NCI-H1105 treated with DMSO at 0.1 percent for 48 hours (cell line): ENCODE measurements at places on chromosomes 3 and 15.

DNA sequence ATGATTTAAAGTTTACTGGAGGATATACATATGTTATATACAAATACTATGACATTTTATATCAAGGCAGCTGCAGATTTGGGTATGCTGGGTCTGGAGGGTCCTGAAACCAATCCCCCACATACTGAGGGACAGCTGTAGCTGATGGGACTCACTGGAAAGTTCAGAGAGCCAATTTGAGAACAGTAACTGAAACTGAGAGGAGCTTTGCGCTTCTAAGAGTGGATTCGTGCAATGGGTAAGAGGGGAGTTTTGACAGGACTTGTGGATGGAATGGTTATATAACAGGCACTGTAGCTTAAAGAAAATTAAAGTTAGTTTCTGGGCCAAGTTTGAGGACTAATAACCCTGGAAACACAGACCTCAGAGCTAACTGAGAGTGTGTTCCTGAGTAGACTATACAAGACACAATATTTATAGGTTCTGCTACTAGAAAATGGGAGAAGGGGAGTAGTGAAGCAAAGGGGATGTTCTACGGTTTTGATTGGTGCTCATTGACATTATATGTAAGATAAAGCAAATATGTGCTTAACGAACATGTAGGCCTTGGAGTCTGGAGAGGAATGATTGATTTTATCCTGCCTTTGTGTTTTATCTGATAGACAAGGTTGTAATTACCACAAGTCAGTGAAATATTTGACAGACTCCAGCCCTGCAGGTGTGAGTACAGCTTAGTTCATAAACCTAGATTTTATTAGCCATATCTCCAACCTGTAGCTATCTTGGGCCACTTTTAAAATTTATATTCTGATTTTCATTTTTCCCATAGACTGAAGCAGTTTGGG, 4.8 kb upstream of the ZMAT3 start:
- DNase-seq = no peak

DNA sequence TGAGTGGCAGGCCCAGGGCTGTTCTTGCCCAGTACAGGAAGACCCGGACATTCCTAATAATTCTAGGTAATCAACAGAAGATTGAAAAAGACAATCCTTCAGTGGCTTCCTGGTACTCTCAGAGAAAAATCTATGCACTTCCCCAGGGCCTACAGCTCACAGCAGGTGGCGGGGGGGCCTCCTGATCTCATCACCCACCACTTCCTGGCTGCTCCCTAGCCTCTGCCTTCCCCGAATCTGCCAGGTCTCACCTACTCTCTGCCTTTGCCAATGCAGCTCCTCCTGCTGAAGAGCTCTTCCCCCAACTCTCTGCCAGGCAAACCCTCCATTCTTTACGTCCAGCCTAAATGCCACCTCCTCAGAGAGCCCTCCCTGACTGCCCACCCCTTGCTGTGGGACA, 37.5 kb downstream of the EHD4 start:
- no peak for DNase-seq

GRCh38 chr3:54681706-54682105, 246.2 kb downstream of the LRTM1 start:
- DNase-seq = no peak

DNA sequence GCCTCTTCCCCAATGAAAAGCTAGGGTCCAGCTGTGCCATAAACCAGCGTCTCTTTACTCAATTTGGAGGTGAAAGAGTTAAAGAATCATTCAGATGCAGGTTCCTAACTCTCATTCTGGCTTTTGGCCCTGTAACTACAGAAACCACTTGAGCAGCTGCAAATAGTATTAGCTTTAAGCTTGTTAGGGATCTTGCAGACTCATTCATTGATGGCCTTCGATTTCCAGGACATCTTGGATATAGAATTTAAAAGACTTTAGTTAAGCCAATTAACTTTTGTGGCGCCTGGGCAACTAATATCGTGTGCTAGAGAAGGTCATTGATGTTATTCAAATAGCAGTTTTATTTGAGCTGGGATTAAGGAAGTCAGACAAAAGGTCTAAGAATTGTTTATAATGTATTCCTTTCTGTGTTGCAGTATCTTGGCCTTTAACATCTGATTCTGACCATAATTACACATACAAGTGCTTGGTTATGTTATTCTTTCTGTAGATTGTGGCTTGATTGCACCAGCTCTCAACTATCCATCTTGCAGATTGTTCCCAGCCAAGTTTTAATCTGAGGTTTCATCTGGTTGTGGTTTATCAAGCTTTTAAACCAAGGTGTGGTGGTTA, 185.3 kb downstream of the CACNA2D3 start:
- DNase-seq = peak; percentile 1

DNA sequence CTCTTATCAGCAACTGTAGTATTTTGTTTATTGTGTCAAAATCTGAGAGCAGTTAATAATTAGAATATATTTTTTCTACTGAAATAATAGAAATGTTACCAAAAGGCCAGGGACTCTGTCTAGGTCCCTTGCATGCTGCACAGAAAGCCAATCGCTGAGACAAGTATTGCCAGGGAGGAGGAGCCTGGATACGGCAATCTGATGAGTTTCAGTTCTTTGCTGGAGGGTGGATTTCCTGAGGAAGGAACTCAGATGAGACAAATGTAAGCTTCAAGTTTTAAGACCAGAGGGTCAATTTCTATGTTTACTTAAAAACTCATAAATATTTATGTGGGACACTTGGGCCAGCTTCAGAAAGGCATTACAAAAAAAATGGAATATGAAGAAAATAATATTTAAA, 252.2 kb downstream of the GABRG3 start:
- no peak for DNase-seq

DNA sequence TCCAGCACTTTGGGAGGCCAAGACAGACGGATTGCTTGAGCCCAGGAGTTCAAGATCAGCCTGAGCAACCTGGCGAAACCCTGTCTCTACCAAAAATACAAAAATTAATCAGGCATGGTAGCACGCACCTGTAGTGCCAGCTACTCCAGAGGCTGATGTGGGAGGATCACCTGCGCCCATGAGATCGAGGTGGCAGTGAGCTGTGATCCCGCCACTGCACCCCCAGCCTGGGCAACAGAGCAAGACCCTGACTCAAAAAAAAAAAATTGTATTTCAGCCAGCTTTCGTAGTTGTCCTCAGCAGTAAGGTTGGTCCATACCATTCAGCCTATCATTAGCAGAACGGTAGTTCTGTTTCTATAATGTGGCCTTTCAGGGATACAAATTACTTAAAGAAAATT, 66.6 kb upstream of the FURIN start:
- DNase-seq = no peak

- no peak for DNase-seq
Measured at GRCh38 chr3:38587548-38588131, 61.8 kb downstream of the SCN5A start.

DNA sequence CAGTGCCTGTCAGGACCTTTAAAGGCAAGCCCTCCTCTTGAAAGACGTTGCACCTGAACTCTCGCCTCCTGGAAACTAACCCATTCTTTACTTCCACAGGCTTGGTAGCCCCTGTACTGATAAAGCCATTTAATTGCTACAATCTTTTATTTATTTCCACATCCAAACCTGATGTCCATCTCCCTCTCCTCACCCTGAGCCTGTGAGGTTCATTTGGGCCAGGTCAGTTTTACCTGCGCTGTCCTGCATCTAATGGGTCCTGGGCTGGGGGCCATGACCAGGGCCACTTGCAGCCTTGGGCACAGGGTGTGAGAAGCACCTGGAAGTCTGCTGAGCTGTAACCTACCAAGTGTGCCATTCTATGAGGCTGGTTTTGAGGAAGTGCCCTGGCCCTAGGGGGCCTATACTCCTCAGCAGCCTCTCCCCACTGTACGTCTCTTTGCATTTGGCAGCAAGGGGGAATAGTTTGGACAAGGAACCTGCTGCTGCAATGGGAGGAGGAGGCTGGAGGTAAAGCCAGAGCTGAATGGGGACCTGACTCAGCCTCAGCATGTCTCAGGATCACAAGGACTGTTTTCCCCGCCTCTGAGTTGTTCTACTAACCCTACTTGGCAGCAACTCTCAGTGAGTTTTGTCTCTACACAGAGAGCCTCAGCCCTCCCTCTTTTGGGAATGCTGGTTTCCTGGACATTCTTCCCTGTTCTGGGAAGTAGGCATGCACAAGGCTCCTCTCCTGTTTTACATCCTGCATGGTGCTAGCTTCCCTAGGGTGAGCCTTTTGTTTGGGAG, 53.8 kb downstream of the WDR76 start:
- DNase-seq = no peak

GRCh38 chr15:59349680-59350420, 22.8 kb downstream of the MYO1E start:
- DNase-seq = no peak

- no peak for DNase-seq
Measured at GRCh38 chr3:197680955-197681521, 55.7 kb downstream of the RUBCN start.

DNA sequence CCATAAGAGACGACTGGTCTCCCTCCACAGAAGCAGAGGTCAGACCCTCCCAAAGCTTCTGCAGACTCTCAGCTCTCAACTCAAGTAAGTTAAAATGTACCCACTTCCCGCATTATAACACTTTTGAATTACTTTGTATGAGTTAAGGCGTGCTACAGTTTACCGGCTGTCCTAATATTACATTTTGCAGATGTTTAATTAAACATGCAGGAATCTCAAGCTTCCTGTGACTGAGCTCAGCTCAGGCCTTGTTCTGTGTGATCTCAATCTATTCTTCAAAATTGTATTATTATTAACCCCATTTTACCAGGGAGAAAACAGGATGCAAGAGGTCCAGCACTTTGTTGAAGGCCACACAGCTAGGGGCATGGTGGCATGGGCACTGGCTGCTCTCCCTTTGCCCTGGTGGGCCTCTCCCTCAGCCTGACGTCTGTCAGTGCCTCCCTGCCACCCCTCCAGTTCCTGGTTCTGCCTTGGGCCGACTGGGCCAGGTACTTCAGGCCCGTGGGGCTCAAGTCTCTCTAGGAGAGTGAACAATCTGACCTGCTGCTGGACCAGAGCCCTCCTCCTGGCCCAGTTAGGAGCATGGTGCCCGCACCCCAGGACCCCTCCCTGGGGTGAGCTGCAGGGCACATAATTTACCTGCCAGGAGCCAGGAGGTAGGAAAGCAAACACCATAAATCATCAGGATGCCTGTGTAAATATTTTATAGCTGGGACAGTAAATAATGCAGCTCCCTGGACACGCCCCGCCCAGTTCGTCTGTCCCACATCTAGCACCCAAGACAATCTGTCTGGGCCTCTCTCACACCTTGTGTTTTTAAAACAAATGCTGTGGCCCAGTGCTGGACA, 14.9 kb upstream of the RFT1 start:
- no peak for DNase-seq

GRCh38 chr15:77034695-77035489, 36.0 kb downstream of the TSPAN3 start:
- no peak for DNase-seq

DNA sequence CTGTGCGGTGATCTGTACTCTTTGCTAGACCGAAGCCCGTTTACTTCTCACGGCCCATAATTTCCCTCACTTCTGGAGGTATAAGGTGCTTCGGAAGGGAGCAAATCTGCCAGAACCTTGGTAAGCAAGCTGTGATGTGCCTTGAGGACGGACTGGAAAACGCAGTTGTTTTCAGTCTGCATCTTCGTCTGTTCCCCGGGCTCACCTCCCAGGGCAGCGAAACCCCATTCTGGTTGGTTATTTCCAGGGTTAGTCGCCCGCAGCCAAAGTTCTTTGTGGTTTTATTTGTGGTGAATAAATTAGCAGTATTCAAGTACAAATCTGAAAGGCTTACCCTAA, 401 bp downstream of the RAMAC start:
- no peak for DNase-seq

- DNase-seq = no peak
Measured at GRCh38 chr3:127384717-127385539, 97.1 kb upstream of the PRR20G start.

- peak; percentile 8 for DNase-seq
Measured at GRCh38 chr3:39104961-39105686, 2.3 kb downstream of the GORASP1 start.

DNA sequence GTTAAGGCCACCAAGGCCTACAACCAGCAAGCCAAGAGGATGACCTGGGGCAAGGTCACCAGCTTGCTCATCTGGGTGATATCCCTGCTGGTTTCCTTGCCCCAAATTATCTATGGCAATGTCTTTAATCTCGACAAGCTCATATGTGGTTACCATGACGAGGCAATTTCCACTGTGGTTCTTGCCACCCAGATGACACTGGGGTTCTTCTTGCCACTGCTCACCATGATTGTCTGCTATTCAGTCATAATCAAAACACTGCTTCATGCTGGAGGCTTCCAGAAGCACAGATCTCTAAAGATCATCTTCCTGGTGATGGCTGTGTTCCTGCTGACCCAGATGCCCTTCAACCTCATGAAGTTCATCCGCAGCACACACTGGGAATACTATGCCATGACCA, 3.6 kb downstream of the CXCR6 start:
- no peak for DNase-seq

- no peak for DNase-seq
Measured at GRCh38 chr3:161672478-161672877, 175.9 kb downstream of the OTOL1 start.

GRCh38 chr15:91049378-91050127, 27.2 kb upstream of the VPS33B start:
- DNase-seq = peak; percentile 38

DNA sequence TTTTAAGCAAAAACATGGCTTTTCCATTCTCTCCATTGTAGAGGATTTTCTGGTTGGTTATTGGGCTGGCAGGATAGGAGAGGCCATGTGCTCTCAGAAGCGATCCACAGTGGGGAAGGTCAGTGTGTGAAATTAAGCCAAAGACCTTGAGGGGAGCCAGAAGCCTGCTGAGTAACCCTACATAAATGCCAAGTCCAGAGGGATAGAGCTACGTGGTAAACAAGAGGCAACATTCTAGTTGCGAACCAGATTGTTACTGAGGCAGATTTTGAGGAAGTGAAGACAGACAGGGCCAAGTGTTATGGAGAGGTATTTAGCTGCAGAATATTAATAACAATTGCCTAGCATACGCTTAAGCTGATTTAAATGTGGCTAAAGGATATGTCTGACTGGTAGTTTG, 592.8 kb upstream of the GBE1 start:
- DNase-seq = no peak

DNA sequence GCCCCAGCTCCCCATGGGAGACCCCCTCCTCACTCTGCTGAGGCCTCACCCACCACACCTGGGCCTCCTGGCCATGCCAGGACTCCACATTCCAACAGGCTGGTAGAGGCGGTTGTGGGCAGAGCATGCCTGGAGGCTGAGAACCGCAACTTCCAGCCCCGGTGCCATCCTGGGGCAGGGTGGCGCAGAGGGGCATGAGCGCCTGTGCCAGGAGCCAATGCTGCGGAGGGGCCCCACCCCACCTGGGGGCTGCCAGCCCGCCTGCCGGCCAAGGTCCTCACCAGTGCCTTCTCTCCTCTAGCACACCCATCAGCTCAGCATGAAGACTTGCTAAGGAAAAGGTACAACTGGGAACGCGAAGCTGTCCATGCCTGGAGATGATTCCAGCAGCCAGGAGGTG, 34.3 kb upstream of the SLC6A6 start:
- DNase-seq = no peak

DNA sequence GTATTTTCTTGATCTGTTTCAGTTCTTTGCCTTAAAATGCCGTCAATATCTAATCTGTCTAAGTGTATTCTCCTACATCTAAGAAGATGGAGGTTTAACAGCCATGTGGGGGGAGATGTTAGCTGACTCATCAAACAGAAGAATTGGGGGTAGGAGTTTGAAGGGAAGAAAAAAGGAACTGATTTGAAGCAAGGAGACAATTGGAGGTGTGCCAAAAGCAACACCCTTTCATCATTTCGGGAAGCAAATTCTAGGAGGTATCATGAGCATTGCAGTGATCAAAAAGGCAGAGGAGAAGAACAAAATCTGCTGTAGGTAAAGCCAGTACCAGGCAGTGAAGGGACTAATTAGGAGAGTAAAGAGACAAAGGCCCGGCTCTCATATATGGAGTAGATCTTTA, 337.3 kb upstream of the TBC1D5 start:
- no peak for DNase-seq
